ENCODE measurements at places on chromosomes 4 and X.

DNA sequence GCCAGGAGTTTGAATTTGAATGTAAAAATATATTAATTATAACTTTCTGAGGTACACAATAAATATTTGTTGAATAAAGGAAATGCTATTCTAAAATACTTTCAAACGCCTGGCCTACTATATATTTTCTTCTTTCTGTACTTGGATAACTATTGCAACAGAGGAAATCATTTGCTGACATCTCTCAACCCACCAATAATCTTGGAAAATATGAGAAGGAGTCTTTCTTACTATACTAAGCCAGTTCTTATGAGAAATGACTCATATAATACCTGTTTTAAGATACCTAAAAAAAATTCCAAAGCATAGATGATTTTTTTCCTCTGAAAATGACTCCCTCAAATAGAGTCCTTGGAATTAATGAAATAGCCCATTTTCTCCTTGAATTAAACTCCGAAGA lies 64.1 kb downstream of the CAMK2D start:
- no peak for DNase-seq

- DNase-seq, result no peak
Measured at GRCh38 chrX:134625315-134625718, 33.0 kb downstream of the PLAC1 start.

DNA sequence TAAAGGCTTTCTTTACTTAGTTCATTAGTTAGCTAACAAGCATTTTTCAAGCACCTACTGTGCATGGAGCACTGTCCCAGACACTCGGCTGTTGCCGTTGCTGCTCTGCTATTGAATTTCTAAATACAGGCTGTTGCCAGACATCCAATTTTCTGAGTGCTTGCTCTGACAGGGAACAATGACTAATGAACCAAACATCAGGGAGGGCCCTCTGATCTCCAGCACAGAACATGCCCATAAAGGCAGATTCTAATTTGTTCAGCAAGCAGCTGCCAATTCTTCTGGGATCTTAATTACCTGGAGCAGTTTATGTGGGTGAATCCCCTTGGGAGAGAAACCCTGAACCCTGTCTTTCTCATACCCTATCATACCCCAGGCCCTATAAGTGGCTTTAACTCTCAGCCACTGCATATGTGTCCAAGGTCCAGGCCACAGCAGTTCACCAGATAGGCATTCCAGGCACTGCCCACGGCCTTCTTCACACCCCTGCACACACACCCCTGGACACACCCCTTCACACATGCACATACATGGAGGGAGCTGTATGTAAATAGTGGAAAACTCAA lies 27.9 kb downstream of the TSC22D3 start:
- DNase-seq, result no peak

DNA sequence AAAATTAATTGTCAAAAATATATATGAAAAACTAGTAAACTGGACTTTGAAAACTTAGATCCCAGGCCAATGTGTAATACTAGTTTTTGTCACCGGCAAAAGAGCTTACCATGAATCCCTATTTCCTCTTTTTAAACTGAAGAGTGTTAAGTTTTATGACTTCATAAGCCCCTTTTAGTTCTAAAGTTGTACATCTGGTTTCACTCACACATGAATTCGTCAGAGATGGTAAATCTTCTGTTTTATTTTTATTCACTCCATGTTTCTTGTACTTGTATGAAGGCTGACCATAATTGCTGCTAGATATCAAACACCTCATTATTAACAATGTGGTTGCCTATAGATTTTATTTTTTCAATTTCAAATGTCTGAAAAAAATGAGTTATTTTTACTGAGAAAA lies 827.9 kb downstream of the PCDH7 start:
- no peak for DNase-seq

- DNase-seq, result no peak
Measured at GRCh38 chrX:37371578-37371991, 22.4 kb downstream of the PRRG1 start.

- no peak for DNase-seq
Measured at GRCh38 chr4:47118192-47118929, 87.0 kb downstream of the GABRB1 start.

- no peak for DNase-seq
Measured at GRCh38 chrX:8043121-8043520, 115.9 kb upstream of the PNPLA4 start.

- DNase-seq, result no peak
Measured at GRCh38 chr4:19300213-19300612, 951.5 kb upstream of the SLIT2 start.

GRCh38 chr4:174859904-174860303 lies 30.9 kb upstream of the GLRA3 start:
- DNase-seq, result no peak

DNA sequence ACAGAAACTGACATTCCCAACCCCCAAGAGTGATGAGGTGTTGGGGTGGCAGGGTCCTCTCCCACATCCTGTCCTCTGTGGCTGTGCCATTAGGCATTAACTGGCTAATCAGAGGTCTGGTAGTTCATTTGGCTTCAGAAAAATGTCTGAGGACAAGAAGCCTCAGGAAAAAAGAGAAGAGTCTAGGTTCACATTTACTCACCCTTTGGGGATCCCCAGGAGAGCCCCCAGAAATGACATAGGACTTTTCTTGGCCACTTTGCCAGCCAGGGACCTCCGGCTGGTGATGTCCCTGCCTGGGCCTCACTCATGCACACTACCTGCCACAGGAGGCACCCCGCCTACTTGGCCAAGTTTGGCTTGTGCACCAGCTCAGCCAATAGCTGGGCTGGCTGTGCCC lies 173.0 kb downstream of the RBM46 start:
- no peak for DNase-seq

DNA sequence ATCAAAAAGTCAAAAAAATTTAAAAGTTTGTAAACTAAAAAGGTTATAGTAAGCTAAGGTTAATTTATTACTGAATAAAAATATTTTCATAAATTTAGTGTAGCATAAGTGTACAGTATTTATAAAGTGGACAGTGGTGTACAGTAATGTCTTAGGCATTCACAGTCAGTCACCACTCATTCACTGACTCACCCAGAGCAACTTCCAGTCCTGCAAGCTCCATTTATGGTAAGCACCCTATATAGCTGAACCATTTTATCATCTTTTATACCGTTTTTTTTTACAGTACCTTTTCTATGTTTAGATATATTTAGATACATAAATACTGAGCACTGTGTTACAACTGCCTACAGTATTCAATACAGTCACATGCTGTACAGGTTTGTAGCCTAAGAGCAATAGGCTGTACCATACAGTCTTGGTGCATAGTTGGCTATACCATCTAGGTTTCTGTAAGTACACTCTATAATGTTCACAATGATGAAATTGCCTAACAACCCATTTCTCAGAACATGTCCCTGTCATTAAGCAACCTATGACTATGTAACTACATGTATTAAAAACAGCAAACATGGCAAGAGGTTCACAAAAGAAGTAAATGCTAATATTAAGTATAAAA lies 18.6 kb downstream of the ACSL4 start:
- DNase-seq, result no peak

DNA sequence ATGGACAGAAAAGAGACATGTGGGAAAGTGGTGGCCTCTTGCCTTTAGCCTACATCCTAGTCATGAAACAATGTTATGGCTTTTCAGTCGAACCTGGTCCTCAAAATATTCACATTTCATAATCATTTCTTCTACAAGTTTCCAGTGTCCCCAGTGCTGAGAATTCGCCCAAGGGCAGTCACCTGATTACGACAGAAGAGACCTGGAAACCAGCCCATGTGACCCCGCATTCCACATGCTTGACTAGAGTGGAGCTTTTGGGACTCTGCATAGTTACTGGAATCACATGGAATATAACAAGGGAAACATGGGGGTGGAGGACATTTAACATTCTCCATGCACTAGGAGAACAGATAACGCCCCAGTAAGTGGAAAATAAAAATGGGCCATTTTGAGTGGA lies 100.1 kb downstream of the PPARGC1A start:
- no peak for DNase-seq

- no peak for DNase-seq
Measured at GRCh38 chr4:184313058-184313581, 95.4 kb upstream of the ENPP6 start.

- peak; percentile 19 for DNase-seq
Measured at GRCh38 chrX:44343412-44344141, at the start of gene EFHC2. TSS of gene EFHC2 (minus strand) at chrX:44343672. CDS start at chrX:44343588, 84 bp downstream.
